Stimulated activated CD8-positive, alpha-beta memory T cell treated with anti-CD3 and anti-CD28 coated beads, Interleukin-4, amount 100 ng/mL, for 1 hour (primary cell): ENCODE measurements at places on chromosomes 1 and 21.
A peak's percentile ranks its signal among the peaks of the same experiment; 100 is the strongest.

DNA sequence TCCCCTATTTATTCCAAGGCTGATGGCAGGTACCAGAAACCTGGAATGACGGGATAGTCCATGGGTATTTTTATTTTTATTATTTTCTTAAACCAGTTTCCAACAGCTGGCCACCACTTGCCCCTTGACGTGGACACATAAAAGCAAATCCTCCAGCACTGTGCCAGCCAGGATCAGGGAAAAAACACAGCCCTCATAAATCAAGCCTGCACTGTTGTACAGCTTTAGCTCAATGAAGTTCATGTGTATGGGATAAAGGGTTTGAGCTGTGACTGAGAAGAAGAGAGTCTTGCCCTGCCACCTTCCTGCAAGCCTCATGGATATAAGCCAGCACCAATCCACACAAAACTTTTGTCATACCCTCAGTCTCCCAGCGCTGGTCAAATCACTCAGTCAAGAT, 303.8 kb upstream of the SPAG17 start:
- DNase-seq = no peak

GRCh38 chr1:196951711-196952394, 8.3 kb downstream of the CFHR2 start:
- DNase-seq = no peak

GRCh38 chr1:151356696-151357095, 9.6 kb upstream of the RFX5 start:
- no peak for DNase-seq

GRCh38 chr1:202237052-202237451, 43.5 kb downstream of the LGR6 start:
- no peak for DNase-seq

DNA sequence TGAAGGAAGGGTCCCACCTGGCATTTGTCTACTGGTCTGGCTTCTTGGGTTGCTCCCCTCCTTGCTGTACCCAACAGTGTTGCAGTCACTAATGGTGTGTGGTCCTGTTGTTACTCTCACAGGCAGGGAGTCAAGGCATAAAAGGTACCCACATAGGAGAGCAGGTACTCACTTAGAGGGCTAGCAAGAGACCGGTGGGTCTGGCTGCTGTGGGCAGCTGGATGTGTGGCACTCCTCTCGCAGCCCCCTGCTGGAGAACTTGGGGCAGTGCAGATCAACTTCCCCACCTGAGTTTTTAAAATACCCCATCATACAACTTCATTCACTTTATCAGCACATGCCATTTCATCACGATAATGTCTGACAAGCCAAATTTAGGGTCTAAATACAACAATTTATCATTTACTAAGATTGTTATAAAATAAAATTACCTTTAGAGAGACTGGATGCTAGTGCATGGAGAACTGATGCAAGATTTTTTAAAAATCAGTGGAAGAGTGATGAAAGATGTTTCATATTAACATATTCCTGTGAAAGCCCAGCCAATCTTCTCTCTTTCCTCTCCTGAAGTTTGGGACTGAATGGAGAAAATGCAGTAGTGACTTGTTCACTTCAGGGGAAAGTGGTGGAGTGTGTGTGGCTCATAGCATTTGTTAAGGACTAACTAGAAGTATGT, 42.8 kb downstream of the ACP6 start:
- DNase-seq = peak; percentile 24

- no peak for DNase-seq
Observed at GRCh38 chr21:38970765-38971164, 165.0 kb downstream of the ETS2 start.

GRCh38 chr1:174958396-174958795, 41.4 kb upstream of the CACYBP start:
- no peak for DNase-seq

DNA sequence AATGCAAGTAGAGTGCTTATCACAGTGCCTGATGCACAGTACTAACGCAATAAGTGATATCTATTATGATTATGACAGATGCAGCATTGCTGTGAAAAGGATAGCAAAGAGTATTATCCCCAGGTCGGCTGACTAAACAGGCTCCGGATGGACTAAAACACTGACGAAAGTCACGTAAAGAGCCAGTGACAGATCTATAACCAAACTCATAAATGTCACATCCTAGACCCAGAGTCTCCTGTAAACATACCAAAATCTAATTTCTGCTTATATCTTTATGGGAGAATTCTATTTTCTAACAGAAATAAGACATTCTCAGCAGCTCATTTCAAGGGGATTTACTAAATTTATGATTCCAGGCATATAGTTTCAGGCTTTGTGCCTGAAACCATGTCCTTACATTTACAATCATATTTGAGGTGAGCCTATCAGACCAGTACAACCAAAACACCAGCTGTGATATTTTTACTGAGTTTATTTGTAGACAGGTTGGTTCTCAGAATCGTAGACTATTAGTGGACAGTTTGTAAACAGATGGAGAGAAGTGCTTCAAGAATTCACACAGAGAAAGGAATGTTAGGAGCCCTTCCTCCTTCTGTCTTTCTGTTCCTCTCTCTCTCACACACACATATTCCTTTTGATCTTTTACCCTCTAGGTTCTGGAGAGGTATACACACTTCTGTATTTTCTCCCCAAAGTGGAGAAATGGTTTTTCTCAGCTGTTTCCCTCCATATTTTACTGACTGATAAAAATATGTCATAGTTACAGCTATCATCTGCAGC, 52.4 kb upstream of the WDR26 start:
- DNase-seq = no peak

- no peak for DNase-seq
Observed at GRCh38 chr1:215018555-215018954, 64.0 kb upstream of the KCNK2 start.

- no peak for DNase-seq
Observed at GRCh38 chr1:196684476-196684875, 32.6 kb downstream of the CFH start.

- DNase-seq = no peak
Observed at GRCh38 chr1:209398313-209398991, 185.1 kb upstream of the CAMK1G start.

DNA sequence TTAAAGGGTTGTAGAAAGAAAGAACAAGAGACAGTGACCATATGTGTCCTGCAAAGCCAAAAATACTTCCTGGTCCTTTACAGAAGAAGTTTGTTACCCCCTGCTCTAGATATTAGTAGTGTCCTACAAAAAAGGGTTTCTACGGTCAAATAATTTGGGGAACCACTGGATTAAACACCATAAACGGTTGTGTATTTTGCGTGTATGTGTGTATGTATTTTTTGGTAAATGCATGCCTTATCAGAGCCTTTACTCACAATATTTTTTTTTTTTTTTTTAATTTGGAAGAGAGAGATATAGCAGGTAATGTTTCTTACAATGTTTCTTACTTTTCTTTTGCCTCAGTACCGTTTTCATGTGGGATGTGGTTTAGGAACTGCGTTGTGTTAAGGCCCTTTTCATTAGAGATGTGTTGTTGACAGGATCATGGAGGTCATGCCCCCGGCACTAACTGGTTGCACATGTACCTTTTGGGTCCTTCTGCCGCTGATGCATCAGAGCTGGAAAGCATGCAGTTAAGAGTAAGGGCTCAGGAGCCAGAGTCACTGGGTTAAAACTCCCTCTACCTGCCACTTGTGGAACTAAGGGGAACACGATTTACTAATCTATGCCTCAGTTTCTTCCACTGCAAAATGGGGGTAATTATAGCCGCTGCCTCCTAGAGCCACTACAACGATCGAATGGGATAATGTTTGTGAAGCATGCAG, 234.6 kb upstream of the KAZN start:
- DNase-seq = no peak

GRCh38 chr1:16153999-16154673, 1.7 kb downstream of the EPHA2 start:
- DNase-seq = no peak

GRCh38 chr1:207763972-207764371, 12.1 kb downstream of the CD46 start:
- DNase-seq = no peak

DNA sequence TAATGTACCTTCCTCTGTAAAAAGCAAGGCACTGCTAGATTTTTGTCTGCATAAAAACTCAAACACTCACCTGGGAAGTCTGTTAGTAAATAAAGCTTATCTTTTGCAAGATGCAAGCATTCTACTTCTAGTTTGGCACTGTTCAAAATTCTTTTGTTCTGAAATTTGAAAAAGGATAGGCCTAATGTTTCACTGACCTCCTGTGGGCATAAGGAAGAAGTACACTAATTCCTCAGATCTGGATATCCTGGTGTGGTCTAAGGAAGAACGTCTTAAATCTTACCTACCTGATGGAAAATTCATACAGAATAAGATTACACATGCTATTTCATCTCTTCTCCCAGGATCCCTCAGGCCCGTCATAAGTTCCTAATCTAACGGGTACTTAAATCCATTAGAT, 93.5 kb upstream of the CAMK1G start:
- DNase-seq = no peak

GRCh38 chr21:19833082-19833481, 1165.1 kb upstream of the NCAM2 start:
- no peak for DNase-seq

DNA sequence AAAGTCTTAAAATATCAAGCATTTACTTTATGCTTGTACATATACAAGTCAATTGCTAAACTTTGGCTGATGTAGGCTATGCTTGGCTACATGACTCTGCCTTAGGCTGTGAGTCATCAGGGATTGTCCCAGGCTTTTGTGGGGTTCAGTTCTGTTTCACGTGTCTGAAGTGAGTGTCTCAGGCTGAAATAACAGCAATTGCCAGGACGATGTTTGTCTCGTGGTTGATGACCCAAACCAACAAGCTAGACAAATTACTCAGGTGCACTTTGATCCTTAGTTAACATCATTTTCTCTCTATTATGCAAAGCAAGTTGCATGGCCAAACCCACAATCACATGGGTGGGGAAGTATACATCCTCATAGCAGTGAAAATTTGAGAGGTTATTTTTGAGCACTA, 410.1 kb downstream of the BRINP3 start:
- DNase-seq = no peak

DNA sequence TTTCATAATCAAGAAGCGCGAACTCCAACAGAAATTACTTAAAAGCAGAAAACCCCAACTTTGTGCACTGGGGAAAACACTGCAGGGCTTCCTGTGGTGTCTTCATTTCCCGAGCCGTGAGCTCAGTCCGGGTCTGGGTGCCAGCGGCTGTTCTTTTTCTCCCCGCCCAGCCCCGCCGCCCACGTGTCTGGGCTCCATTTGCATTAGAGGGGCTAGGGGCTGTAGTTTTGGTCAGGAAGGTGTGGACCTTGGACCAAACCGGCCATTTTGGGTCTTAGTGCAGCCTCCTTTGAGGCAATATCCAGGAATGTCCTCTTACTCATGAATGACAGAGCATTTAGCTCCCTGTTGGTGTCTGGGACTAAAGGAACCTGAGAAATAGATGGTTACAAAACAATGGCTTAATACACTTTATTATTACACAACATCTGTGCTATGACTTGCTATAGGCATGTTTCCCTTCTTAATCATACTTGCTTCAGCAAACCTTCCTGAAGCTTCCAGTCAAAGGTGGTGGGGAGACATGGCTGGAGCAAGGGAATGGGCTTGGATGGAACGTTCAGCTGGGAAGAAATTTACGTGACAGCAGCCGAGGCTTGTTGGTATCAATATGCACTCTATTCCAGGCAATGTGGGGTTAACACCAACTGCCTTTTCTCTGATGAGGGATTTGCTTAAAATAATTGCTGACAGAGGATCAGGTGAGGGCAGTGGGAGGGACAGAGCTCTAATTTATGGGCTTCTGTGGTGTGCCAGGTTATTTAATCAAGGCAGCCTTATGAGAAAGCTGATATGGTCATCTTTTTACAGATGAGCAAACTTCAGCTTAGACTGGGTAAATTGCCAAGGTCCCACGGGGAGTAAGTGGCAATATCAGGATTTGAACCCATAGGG, 1.1 kb downstream of the AGTRAP start:
- DNase-seq = no peak

DNA sequence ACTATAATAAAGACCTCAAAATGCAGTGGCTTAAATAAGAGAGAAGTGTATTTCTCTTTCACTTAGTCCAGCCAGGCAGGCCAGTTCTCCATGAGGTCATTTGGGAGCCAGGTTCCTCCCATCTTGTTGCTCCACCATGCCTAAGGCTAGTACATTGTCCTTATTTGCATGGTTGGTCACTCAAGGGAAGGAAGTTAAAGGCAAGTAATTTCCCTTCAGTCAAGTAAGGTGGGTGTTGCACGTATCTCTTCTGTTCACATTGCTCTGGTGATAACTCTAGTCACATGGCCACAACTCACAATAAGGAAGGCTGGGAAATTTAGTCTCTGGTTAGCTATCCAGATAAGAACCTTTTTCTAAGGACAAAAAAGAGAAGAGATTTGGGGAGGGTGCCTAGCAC, 27.2 kb upstream of the TADA1 start:
- no peak for DNase-seq

DNA sequence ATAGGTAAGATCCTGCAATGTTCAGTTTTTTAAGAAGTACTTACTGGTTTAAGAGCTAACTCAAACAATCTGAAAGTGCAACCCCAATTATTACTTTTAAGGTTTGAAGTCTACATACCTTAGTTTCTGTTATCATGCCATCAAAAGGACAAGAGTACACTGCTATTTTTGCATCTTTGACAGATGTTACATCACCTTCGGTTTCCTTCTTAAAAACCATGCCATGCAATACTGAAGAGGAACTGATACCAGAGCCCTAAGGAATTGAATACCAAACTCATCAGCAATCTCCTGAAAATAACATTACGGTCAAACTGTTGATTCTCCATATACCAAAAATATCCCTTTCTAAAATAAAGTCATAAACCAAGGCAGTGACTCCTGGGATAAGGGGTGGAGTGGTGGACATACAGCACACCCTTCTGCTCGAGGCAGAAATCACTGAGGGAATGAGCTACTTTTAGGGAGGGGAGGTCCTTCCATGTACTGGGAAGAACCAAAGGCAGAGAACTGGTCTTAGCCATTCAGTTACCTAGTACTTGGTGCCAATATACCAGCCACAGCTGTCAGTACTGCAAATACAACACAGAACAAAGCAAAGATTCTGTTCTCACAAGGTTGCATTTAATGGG, 8.5 kb downstream of the CCT8 start:
- DNase-seq = no peak

- no peak for DNase-seq
Observed at GRCh38 chr1:12480041-12480440, 138.0 kb downstream of the DHRS3 start.

- no peak for DNase-seq
Observed at GRCh38 chr1:19398309-19398760, 86.2 kb downstream of the SLC66A1 start.

DNA sequence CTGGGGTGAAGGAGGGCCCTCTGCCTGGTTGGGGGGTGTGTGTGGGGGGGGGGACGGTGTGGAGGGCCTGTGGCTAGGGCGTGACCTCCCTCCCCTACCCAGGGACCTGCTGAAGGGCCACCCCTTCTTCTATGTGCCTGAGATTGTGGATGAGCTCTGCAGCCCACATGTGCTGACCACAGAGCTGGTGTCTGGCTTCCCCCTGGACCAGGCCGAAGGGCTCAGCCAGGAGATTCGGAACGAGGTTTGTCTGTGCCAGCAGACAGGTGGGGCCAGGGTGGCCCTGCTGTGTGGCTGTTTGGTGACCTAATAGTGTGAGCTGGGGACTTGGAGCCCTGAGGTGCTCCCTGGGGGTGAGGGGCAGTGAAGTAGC, 43.9 kb downstream of the COQ8A start:
- DNase-seq = no peak

GRCh38 chr21:44723177-44724131, 12.1 kb upstream of the TSPEAR start:
- no peak for DNase-seq
